Effector memory CD8-positive, alpha-beta T cell (primary cell): ENCODE measurements at places on chromosomes 4 and X.

DNA sequence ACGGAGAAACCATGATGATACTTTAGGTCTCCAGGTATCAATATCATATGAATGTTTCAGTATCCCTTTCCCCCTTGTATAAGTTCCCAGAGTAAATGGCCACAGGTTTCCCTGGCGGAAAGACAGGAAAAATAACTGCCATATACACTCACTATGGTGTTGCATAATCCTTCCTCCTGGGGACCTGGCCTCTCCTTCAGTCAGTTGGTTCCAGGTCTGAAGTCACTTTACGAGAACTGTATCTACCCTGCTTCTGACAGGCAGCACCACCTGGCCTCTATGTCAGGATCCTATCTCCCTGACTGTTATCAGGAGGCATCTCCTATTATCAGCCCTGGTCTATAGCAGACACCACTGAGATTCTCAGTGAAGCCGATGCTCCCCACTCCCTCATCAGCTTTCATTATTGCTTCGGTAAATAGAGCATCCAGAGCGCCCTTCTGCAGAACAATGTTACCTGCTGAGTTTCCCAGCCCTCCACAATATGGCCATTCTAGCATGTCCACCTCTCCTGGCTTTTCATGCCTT lies 22.6 kb downstream of the HAUS3 start:
- DNase-seq = no peak
- H3K4me3 ChIP-seq = no peak overlapping the region
- peaks cover 7% of the 10 kb centered on the region for H3K4me1 ChIP-seq
- no peaks in the 10 kb centered on the region for H3K27me3 ChIP-seq

DNA sequence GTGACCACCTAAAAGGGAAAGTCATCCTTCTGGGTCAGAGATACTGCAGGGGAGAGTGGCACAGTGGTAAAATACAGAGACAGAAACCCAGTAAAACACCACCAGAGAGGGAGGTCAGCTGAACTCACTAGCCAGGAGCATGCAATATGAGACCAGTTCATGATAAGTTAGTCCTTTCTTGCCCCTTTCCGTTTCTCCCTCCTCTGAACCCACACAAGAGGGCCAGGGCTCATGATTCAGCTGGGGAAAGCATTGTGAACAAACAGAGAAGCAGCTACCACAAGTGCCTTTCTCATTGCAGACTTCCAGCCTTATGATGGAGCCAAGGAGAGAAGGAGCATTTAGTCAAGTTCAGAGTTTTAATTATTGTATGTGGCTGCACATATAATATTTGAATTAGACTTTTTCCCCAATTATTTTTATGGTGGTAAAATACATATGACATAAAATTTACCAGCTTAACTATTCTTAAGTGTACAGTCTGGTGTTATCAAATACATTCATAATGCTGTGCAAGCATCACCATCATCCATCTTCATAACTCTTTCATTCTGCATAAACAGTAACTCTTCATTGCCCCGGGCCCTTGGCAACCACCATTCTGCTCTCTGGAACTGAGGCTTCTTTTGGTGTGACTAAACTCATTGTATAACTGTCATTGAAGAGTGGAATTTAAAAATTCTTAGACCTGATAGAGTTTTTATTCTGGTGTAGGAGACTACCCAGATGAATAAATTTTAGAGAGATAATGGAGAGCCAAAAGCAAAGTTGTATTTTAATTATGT lies 114.6 kb downstream of the DDIT4L start:
- no peak overlapping the region for H3K4me3 ChIP-seq
- peaks cover 6% of the 10 kb centered on the region for H3K4me1 ChIP-seq
- H3K27ac ChIP-seq = no peak overlapping the region

- H3K27ac ChIP-seq = no peak overlapping the region
- DNase-seq = no peak
- H3K4me1 ChIP-seq = no peaks in the 10 kb centered on the region
- H3K36me3 ChIP-seq = no peaks in the 10 kb centered on the region
- no peaks in the 10 kb centered on the region for H3K27me3 ChIP-seq
Observed at GRCh38 chrX:77076896-77077295, 370.3 kb upstream of the FGF16 start.

DNA sequence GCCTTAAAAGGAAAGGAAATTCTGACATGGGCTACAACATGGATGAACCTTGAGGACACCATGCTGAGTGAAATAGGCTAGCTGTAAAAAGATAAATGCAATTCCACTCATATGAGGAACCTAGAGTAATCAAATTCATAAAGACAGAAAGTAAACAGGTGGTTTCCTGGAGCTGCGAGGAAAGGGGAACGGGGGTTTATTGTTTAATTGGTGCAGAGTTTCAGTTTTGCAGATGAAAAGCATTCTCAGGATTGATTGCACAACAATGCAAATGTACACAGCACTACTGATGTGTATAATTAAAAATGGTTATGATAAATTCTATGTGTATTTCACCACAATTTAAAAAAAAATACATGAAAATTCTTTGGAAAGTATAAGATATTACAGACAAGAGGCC lies 24.0 kb downstream of the PLRG1 start:
- no peaks in the 10 kb centered on the region for H3K36me3 ChIP-seq
- no peak overlapping the region for H3K27ac ChIP-seq
- H3K27me3 ChIP-seq = peaks cover 50% of the 10 kb centered on the region
- H3K4me3 ChIP-seq = no peak overlapping the region

GRCh38 chr4:92122911-92123310 lies 180.9 kb upstream of the GRID2 start:
- DNase-seq = no peak
- no peaks in the 10 kb centered on the region for H3K4me1 ChIP-seq
- H3K4me3 ChIP-seq = no peak overlapping the region
- no peak overlapping the region for H3K27ac ChIP-seq

DNA sequence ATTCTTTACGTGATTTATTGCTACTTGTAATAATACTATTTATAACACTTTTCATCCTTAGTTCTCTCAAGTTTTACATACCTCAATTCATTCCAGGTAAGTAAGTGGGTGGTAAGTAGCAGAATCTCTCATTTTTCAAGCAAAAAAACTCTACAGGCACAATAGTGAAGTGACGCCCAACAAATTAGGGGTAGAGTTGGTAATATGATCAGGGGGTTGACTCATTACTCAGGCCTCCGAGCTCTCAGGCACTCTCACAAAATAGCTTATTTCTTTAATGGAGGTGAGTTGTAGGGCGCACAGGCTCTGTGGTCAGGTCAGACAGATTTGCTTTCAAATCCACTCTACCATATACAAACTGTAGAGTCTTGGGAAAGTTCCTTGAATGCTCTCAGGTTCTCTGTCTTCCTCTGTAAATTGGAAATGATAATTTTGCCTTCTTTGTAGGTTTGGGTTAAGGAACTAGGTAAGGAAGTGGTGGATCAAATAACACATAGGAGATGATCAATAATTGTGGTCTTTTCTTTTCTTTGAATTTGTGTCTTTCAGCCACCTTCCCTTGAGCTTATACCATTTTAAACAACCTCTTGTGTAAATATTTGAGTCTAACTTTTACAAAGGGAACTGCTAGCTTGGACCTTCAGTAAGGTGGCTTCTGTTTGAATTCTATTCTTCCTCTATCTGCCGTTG lies 134.9 kb upstream of the LEF1 start:
- no peaks in the 10 kb centered on the region for H3K4me1 ChIP-seq
- peaks cover 11% of the 10 kb centered on the region for H3K27me3 ChIP-seq
- no peaks in the 10 kb centered on the region for H3K36me3 ChIP-seq
- no peak overlapping the region for H3K27ac ChIP-seq
- H3K4me3 ChIP-seq = no peak overlapping the region
- no peak for DNase-seq

DNA sequence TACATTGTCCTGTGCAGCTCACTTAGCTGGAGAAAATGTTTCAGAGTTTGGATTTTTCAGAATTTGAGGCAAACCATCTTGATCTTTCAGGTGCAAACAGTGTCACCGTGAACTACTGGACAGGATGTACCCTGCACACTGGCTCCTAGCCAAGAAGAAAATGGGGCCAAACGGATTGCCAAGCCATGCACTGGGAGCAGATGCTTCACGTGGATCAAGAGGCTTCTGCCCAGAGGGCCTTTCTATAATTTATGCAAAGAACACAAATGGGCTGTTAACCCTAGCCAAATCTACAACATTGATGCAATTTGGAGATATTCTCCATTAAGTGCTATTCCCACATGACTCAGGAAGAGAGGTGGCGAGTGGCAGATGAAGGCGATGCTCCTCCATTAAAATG lies 46.9 kb upstream of the ATP8A1 start:
- H3K27me3 ChIP-seq = peaks cover 5% of the 10 kb centered on the region
- H3K36me3 ChIP-seq = no peaks in the 10 kb centered on the region

- peaks cover 27% of the 10 kb centered on the region for H3K36me3 ChIP-seq
- no peaks in the 10 kb centered on the region for H3K27me3 ChIP-seq
- H3K4me3 ChIP-seq = no peak overlapping the region
- DNase-seq = no peak
- H3K27ac ChIP-seq = no peak overlapping the region
- H3K4me1 ChIP-seq = peaks cover 15% of the 10 kb centered on the region
Observed at GRCh38 chr4:145090380-145090779, 7.6 kb downstream of the ANAPC10 start.

DNA sequence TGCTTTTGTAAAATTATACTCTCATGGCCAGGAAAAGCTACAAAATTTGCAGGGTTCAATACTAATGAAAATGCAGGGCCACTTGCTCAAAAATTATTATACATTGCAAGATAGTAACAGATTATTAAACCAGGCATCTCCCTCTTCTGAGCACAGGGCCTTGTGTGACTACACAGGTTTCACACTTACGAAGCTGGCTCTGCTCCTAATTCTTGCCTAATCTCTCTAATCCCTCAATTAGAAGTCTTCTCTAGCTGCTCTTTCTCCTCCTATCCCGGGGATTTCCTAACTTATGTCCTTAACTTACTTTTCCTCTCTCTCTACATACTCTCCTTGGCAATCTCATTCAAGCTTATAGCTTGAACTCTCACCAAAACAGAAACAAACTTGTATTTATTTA lies 168.3 kb downstream of the AREG start:
- no peaks in the 10 kb centered on the region for H3K27me3 ChIP-seq
- H3K27ac ChIP-seq = no peak overlapping the region
- no peak overlapping the region for H3K4me3 ChIP-seq
- no peaks in the 10 kb centered on the region for H3K36me3 ChIP-seq

DNA sequence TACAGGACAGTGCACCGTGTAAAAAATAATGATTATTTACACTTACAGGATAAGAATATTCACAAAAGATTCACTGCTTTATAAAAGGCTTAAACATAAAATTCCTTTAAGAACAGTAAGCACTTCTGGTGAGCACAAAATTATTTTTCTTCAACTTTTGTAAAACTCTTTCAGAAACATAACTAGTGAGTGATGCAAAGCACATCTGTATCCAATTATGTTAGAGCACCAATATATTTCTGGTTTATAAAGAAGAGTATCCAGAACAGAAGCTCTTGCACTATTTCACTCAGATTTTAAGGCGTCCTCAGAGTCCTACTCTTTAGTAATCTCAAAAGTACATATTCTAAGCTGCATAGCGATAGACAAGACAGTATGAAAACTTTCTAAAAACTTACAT lies 276.0 kb downstream of the C4orf33 start:
- H3K27ac ChIP-seq = no peak overlapping the region
- H3K4me3 ChIP-seq = no peak overlapping the region
- H3K36me3 ChIP-seq = no peaks in the 10 kb centered on the region
- peaks cover 11% of the 10 kb centered on the region for H3K27me3 ChIP-seq
- no peak for DNase-seq
- H3K4me1 ChIP-seq = no peaks in the 10 kb centered on the region

DNA sequence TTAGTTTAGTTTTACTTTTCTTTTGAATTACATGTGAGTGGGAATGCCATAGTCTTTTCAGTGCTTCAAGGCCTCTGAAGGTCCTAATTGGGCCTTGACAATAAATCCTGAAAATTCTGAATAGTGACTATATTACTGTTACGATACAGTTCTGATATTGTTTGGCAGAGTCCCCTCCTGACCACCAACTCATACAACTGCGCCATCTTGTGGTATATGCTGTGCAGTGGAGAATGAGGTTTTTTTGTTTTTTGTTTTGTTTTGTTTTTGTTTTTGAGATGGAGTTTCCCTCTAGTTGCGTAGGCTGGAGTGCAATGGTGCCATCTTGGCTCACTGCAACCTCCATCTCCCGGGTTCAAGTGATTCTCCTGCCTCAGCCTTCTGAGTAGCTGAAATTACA lies 56.6 kb upstream of the CHRDL1 start:
- H3K27me3 ChIP-seq = peaks cover 18% of the 10 kb centered on the region
- H3K4me3 ChIP-seq = no peak overlapping the region
- no peaks in the 10 kb centered on the region for H3K36me3 ChIP-seq
- no peak overlapping the region for H3K27ac ChIP-seq

DNA sequence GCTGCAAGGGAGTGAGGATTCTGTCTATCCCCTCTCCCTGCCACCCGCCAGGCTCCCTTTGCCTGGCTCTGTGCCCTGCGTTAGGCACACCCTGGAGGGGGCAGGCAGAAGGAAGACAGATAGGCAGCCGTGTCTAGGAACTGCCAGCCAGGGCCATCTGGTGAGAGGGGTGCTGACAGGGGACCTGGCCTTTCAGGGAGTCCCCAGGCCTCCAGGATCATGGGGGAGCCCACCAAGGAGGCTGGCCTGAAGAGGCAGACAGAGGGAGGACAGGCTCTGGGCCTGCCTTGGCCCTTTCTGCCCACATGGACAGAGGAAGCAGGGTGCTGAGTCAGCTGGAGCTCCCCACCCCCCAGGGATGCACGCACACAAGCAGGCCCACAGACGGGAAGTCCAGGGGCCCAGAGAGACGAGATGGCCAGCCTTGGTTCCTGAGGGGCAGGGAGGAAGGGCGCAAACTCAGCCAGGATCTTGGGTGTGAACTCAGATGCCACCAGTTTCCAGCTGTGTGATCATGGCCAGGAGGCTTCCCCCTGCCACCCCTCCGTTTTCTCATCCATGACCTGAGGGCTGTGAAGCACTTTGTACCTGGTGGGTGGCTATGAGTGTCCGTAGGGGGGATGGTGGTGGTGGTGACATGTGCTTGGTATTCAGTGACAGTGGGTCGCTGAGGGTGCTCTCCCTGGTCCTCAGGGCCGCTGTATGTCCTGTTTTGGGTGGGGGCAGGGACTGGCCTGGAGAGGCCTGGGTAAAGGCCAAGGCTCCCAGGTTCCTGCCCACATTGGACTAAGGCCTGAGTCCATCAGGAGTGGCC lies 1.8 kb downstream of the SH3BP2 start:
- H3K4me3 ChIP-seq = peak overlapping the region; percentile 80
- no peak for DNase-seq
- no peaks in the 10 kb centered on the region for H3K27me3 ChIP-seq
- H3K27ac ChIP-seq = no peak overlapping the region

- peaks cover 41% of the 10 kb centered on the region for H3K27me3 ChIP-seq
- peaks cover 3% of the 10 kb centered on the region for H3K4me1 ChIP-seq
- no peaks in the 10 kb centered on the region for H3K36me3 ChIP-seq
- no peak overlapping the region for H3K27ac ChIP-seq
- no peak for DNase-seq
- H3K4me3 ChIP-seq = no peak overlapping the region
Observed at GRCh38 chr4:140238351-140239056, 84.5 kb upstream of the MAML3 start.

GRCh38 chr4:121146530-121146929 lies 17.6 kb downstream of the TNIP3 start:
- no peaks in the 10 kb centered on the region for H3K27me3 ChIP-seq
- no peaks in the 10 kb centered on the region for H3K4me1 ChIP-seq
- no peak for DNase-seq
